Caki2 (cell line): ENCODE measurements at places on chromosomes 7 and 10.
A peak's percentile ranks its signal among the peaks of the same experiment; 100 is the strongest.

GRCh38 chr10:108791794-108792474 is 1131.4 kb downstream of the XPNPEP1 start:
- DNase-seq = no peak

- no peak for DNase-seq
Observed at GRCh38 chr7:47461161-47461560, 120.8 kb downstream of the TNS3 start.

DNA sequence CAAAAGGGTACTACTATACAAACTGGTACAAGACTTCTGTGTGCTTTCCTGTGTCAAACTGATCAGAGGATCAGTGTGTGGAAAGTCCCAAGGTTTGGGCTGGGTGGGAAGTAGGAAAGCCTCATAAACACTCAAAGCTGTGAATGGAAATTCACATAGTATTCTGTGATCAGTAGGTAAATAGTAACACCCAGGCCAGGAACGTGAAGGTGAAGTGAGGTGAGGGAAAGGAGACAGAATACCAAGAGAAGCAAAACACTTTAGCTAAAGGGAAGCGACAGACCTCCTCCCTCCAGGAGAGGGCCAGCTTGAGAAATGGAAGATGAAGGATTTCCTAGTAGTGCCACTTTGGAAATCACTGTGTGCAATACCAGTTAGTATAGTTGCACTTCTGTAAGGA is 451.9 kb downstream of the KCNMA1 start:
- no peak for DNase-seq

GRCh38 chr10:86261941-86262687 is 104.5 kb downstream of the GRID1 start:
- peak; percentile 14 for DNase-seq

DNA sequence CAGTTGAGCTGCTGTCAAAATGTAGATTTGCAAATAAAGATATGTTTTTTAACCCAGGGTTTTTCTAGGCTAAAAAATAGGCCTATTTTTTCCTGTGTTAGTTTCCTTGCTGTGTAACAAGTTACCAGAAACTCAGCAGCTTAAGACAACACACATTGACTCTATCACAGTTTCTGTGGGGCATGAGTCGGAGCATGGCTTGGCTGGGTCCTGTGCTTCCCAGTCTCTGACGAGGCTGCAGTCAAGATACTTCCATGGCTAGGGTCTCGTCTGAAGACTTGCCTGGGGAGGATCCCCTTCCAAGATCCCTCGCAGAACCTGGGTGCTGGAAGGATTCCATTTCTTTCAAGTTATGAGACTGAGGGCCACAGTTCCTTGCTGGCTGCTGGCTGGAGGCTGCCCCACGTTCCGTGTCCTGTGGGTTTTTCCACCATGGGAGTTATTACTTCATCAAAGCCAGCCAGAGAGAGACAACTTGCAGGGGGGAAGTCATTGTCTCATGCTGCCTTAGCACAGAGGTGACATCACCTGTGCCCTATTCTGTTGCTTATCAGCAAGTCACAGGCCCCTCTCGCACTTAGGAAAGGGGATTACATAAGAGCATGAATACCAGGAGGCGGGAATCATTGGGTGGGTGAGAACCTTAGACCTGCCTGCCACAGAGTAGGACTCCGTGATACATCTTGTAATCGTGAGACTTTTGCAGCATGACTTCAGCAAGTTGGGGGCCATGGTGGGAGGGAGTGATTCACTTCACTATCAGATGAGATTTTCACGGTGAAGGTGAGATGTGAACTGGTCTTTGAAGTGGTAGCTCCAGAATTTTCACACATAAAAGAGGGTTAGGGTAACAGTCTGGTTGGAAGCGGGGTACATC is 77.9 kb downstream of the CCNY start:
- DNase-seq = no peak

DNA sequence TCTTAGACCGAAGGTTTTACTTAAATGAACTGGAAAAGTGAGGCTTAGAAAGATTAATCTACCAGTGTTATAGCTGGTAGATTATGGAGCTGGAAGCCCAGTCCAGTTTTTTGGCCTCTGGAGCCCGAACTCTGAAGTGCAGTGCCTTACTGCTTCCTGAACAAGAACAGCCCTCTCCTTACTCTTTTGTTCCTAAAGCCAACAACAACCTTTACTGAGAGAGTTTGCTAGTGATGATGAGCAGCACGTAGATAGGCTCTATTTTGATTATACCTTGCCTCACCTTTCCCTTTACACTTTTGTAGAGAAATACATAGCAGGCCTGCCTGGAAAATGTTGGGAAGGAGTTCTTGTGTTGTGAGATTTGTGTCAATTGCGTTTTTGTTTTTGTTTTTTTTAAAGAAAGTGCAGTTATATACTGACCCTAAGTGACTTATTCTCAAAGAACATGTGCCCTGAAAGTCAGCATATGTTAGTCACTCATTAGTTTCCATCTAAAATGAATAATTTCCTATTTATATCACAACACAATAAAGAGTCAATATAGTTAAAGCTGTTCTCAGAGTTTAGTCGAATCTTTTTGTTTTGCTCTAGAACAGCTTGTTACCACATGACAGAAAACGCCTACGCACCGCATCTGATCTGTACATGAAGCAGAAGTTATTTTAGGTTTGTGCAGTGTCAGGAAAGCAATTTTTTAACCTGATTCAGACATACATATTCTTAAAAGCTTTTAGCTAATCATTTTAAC is 33.0 kb downstream of the PLEKHA1 start:
- no peak for DNase-seq

GRCh38 chr10:123140983-123141390 is 5.2 kb downstream of the HMX3 start:
- no peak for DNase-seq

- no peak for DNase-seq
Observed at GRCh38 chr10:132163826-132164515, 22.8 kb upstream of the DPYSL4 start.

DNA sequence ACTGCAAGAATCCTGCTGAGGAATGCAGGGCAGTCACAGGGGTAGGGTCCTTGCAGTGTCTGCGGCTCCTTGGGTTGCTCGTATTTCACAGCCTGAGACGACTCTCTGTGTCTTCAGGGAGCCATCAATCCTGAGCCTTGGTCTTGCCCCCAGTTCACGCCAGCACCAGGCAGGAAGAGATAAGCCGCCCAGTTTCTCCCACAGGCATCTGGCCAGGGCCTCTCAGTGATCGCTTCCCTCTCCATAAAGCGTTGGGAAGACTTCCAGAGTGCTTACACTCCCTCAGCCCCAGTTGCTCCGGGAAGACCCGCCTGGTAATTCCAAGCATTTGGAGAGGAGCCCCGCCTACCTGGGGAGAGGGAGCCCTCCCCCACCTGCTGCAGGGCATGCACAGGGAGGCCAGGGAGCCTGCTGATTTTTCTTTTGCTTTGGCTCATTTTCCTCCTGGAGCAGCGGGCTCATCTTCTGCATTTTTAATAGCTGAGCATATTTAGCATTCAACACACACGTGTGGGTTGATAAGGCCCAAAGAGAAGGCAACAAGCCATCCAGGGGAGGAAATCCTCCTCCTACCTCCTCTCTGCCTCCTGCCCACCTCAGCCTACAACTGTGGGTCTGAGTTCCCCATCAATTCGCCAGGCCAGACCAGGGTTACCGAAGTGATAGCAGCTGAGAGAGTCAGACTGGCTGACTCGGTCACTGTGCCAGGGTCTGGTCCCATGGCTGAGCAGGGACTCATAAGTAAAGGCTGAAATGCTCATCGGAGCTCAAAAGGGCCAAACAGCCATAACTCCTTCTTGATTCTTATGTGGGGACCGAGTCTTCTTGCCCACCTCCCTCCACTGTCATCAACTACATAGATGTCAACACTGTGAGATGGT is 74.4 kb upstream of the EFCAB10 start:
- DNase-seq = no peak

GRCh38 chr10:72340510-72341261 is 14.0 kb downstream of the DNAJB12 start:
- no peak for DNase-seq

DNA sequence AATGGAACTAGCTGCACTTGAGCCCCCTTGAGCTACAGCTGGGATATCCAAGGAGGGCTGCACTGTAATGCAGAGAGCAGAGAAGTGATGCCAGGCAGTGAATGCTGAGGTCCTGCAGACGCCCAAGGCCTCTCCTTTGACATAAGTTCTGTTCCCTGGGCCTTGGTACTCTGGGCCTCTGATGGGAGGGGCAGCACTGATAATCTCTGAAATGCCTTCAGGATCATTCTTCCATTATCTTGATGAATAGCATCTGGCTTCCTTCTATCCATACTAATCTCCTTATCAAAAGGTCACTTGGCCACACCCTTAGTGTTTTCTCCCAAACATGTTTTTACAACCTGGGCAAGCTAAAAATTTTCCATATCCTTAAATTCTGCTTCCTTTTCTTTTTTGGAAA is 6.9 kb downstream of the GRB10 start:
- DNase-seq = no peak

- DNase-seq = peak; percentile 75
Observed at GRCh38 chr10:97543025-97543546, 29.5 kb upstream of the ANKRD2 start.

- no peak for DNase-seq
Observed at GRCh38 chr7:159022238-159022993, 122.3 kb downstream of the VIPR2 start.

DNA sequence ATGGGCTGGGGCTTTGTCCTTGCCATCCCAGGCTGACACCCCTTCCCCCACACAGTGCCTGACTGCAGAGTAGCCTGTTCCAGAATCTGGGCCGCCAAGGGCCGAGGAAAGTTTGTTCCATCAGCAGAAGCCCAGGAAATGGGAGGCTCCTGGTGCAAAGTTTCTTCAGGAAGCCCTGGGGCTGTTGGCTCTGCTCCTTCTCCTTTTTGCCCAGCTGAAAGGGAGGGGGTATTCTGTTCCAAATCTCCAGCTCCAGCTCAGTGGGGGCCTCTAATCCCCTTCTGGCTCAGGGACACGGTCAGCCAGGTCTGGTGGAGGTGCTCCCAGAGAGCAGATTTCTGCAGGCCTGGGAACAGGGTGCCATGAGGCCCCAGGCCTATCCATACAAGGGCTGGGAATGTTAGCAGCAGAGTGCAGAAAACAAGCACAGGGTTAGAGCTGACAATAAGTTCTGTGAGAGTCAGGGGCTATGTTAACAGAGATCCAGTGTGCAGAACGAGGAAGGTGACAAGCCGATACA is 399.5 kb downstream of the RPS24 start:
- no peak for DNase-seq

DNA sequence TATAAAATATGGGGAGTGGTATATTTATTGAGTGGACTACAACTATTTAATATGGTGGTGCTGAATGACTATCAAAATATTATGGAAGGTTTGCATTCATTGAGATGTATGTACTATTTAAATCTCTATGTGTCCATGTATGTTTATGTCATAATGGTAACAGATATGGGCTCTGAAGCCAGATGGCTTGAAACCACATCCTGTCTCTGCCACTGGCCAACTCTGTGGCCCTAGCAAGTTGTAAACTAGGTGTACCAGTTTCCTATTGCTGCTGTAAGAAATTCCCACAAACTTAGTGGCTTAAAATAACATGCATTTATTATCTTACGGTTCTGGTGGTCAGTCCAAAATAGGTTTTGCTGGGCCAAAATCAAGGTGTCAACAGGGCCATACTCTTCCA is 198.1 kb upstream of the NFE2L3 start:
- no peak for DNase-seq

GRCh38 chr10:52486840-52487611 is 172.9 kb downstream of the DKK1 start:
- DNase-seq = peak; percentile 43

GRCh38 chr10:129833468-129833950 is 130.6 kb downstream of the EBF3 start:
- no peak for DNase-seq

DNA sequence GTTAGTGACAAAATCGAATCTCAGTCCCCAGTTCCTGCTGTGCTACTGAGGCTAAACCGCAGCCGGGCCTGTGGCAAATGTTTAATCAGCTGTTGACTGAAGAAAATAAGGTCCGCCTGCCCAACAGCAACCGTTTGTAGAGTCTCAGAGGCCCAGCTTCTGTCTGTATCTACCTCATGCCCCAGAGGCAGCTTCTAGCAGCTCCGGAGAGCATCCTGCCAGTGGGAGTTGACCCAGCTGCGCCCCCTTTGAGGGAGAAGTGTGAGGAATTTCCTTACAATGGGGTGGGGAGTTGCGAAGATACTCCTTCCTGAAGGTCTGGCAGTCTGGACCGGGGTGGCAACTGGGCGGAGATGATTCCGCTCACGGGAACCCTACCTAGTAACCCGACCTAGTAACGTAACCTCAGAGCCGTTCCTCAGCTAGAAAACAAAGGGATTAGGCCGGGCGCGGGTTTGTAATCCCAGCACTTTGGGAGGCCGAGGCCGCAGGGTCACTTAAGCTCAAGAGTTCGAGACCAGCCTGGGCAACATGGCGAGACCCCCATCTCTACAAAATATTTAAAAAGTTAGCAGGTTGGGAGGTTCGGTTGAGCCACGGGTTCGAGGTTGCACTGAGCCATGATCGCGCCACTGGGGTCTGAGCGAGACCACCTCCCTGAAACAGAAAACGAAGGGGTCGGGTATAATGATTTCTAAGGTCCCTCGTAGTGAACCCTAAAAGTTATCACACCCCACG is 846 bp upstream of the ZNF775 start:
- DNase-seq = peak; percentile 94

- DNase-seq = no peak
Observed at GRCh38 chr10:104437226-104437625, 83.6 kb downstream of the CFAP58 start.

DNA sequence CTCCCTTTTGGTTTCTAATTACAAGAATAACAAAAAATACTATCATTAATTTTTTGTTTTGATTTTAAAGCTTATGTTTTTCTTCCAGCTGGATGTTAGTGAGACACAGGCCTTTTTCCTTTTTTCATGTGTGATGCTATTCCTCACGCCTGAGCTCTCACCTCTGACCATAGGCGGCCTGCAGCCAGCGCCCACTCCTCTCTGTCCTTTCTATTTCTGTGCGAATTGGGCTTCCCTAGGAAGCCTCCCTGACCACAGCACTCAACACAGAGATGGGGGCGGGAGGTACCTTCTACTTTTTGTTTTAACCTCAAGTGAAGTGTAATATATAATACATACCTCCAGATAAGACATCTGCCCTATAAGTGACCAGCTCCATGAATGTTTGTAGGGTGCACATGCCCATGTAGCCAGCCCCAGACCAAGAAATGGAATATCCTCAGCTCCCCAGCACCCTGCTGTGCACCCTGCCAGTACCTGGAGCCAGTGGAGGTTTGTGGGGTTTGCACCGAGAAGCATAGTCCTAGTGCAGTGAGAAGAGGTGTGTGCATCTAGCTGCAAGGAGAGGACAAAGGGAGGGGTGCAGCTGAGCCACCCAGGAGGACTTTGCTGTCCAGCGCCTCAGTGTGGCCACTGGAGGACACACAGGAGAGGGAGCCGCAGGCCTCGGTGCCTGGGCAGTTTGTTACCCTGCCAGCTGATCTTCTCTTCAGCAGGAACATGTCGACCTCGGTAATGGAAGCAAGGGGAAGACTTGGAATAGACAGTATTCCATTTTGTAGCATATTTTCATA is 38.5 kb downstream of the BNIP3 start:
- DNase-seq = no peak
